GM12864 (cell line): ENCODE measurements at places on chromosomes 7 and 10.

- DNase-seq: no peak
These were observed 717.3 kb downstream of the XPNPEP1 start for GRCh38 chr10:109205929-109206585.

GRCh38 chr10:93757801-93758507 lies at the start of gene LGI1:
Gene LGI1, plus strand, starts transcription at chr10:93757936. Its CDS starts 209 bp downstream, at chr10:93758145.
- DNase-seq: no peak

DNA sequence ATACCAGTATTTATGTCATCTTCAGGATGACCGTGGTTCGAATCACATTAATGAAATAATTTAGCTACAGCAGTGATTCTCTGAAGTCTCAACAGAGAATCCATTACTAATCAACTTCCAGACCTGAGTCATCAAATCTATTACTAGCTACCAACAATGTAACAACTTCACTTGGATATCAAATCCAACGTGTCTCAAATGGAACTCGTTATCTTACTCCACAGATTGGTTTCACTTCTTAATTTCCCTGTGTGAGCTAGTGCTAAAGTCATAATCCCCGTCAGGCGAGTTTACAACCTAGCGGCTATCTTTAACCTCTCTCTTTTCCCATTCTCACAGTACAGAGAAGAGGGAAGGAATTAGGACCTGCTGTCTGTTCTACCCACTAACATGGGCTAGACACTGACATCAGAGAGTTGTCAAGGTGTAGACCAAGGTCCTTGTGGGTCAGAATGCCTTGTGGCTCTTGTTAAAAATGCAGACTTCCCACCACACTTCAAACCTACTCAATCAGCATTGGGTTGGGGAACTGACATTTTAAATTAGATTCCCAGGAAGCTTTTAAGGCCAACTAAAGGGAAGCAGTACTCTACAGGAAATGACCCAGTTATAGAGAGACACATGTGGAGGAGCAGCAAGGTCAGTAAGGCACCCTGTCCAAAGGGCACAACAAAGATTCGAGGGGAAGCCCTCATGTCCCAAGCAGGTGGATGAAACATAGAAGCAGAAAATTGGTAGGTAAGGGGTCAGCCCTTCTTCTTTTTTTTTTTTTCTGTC lies 57.3 kb upstream of the GSAP start:
- DNase-seq: no peak

DNA sequence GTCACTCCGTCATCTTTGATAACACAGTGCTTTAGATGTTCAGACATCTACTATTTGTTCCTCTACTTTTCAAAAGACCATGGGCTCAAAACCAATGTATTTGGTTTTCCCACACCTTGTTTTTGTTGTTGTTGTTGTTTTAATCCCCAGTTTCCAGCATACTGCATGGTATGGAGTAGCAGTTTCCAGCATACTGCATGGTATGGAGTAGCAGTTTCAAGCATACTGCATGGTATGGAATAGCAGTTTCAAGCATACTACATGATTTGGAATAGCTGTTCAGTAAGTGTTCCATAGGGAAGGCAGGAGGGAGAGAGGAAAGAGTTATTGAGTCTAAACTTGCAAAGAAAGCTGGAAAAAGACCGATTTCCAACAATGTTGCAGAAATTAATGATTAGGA lies 314.3 kb upstream of the PRKCQ start:
- DNase-seq: no peak

DNA sequence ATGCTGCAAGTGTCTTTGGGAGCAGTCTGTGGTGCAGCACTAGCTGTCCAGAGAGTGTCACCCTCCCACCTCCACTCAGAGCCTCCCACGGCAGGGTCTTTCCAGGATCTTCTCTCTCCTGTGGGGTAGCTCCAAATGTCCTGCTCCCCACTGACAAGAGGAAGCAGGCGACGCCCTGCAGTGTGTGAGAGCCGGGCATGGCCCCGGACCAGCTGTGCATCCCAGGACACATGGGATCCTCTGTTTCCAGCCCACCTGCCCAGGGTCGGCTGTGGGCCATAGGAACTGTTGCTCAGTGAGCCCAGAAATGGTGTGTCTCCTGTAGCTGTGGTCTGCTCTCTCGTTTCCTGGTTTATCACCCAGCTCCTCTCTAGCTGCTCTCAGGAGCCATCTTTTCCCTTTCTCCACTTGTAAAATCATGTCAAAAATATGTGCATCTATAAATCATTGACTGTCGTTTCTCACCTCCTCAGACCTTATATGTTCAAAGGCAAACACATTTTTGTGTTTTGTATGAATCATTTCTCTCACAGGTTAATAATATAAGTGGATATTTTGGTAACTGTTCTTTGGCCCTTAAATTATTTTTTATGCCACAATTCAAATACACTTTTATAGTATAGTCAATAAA lies 74.9 kb downstream of the VWC2 start:
- no peak for DNase-seq

DNA sequence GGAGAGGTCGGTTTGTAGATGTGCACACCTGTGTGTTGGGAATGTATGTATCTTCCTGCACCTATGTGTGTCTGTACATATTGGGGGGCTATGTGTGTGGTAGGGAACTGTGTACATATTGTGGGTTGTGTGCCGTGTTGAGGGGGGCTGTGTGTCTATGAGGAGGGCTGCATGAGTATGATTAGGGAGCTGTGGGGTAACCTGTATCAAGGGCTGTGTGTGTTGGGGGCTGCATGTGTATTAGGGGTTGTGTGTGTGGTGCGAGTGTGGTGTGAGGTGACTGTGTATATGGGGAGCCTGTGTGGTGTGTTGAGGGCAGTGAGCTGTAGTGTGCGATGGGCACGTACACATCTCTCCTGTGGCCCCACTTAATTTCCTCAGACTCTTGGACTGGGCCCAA lies 22.2 kb upstream of the PAX2 start:
- no peak for DNase-seq

DNA sequence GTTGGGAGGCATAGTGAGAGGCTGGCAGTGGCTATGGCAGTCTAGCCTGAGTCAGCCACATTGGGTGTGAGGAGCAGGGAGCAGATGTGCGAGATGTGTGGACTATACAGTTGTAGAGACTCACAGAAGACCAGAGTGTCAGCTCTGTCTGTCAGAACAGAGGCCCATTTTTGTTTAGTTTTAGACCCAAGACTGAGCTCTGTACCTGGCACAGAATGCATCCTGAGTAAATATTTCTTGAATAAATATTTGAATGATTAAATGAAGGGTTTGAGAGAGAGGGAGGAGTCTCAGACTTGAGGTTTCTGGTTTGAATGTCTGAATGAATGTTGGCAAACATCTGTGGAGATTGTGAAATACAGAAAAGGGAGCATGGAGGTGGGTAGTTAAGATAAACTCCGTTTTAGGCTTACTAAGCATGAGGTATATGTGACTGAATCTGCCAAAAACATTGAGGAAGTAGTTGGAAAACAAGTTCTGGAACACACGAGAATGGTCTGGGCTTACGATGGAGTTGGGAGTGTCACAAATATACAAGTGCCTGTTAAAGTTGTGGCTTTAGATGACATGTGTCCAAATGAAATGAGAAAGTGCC lies 3.6 kb downstream of the SEC23IP start:
- no peak for DNase-seq
